ENCODE measurements at places on chromosomes 12 and 14.
A peak's percentile ranks its signal among the peaks of the same experiment; 100 is the strongest.

GRCh38 chr12:62006076-62006732 is 254.0 kb upstream of the USP15 start:
- peak; percentile 0 for DNase-seq

GRCh38 chr12:26334621-26335124 is 139.3 kb downstream of the SSPN start:
- no peak for DNase-seq

GRCh38 chr12:26821212-26821701 is 11.7 kb downstream of the ITPR2 start:
- DNase-seq = no peak

DNA sequence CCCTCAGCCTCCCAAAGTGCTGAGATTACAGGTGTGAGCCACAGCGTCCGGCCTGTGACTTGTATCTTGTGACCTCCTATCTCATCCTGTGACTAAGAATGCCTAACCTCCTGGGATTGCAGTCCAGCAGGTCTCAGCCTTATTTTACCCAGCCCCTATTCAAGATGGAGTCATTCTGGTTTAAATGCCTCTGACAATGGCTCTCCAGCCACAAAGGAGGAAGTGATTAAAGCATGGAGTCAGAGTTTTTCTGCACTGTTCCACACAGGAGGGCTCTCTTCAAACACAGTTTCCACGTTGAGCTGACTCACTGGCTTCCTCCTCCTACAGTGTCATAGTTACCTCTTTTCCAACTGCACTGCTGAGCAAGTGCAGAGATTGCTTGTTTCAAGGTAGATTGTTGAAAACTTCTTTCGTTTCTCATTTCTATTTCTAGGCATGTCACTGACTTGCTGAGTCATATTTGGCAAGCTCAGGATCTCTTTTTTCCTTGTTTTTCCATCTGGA is 383.8 kb downstream of the PCNX1 start:
- peak; percentile 21 for DNase-seq

- DNase-seq = no peak
Observed at GRCh38 chr12:49649892-49650291, 26.5 kb downstream of the PRPF40B start.

GRCh38 chr12:56658921-56659320 is 13.1 kb upstream of the ATP5F1B start:
- DNase-seq = no peak

DNA sequence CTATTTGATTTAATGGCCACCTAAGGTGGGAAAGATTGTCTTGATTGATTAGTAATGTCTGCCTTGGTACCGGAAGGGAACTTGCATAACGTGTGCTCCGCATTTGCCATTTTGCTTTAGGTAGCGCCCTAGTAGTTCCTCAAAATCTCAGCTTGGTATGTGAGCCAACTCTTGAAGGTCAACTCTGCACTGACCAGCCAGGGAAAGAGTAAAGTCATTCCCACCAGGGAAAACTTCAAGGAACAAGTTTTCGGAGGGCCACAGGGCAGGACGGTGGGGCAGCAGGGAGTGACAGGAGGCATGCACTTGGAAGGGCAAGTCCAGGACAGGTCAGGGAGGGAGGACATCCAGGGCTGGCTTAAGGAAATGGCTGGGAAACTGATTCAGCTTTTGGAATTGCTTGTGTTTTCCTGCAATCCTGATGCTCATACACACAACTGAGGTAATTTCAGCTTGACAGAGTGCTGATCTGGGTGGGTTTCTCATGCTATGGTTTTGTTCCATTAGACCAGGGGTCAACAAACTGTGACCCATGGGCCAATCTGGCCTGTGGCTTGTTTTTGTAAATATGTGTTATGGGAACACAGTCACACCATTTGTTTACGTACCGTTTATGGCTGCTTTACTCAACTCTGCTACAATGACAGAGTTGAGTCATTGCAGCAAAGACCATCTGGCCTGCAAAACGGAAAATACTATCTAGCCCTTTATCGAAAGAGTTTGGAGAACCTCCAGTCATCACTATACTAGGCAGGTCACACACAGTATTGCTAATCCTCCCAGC is 184.5 kb downstream of the RBM19 start:
- DNase-seq = no peak
